ENCODE measurements at places on chromosomes 2 and 18.

GRCh38 chr18:55654986-55655385 is 67.0 kb upstream of the TCF4 start:
- no peak for DNase-seq

DNA sequence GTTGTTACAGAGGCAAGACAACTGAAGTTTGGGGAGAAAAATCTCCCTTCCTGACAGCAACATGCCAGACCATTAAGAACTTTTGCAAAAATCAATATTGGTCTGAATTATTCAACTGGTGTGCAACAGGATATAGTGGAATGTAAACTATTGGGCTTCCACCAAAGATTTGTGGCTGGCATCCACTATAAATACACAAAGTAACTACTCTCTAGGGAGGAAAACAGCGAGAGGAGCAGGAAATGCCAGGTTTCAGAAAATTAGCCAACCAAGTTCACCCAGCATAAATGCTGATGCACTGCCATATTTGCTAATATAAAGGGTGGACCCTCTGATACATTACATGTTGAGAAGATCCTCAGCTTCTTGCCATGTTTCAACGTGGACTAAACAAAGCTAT is 267.6 kb upstream of the LYPD1 start:
- DNase-seq = no peak

DNA sequence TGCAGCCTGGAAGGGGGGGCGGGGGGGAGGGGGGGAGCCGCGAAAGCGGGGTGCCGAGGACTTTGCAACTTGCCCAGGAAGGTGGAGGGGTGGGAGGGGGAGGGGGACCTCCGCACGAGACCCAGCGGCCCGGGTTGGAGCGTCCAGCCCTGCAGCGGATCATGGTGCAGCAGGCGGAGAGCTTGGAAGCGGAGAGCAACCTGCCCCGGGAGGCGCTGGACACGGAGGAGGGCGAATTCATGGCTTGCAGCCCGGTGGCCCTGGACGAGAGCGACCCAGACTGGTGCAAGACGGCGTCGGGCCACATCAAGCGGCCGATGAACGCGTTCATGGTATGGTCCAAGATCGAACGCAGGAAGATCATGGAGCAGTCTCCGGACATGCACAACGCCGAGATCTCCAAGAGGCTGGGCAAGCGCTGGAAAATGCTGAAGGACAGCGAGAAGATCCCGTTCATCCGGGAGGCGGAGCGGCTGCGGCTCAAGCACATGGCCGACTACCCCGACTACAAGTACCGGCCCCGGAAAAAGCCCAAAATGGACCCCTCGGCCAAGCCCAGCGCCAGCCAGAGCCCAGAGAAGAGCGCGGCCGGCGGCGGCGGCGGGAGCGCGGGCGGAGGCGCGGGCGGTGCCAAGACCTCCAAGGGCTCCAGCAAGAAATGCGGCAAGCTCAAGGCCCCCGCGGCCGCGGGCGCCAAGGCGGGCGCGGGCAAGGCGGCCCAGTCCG is 540 bp downstream of the SOX11 start:
- no peak for DNase-seq

GRCh38 chr2:79876430-79876829 is 363.6 kb downstream of the CTNNA2 start:
- no peak for DNase-seq

GRCh38 chr2:107731435-107731834 is 95.3 kb upstream of the RGPD4 start:
- no peak for DNase-seq

GRCh38 chr2:199848389-199849130 is 2.4 kb downstream of the FTCDNL1 start:
- no peak for DNase-seq

GRCh38 chr2:180553094-180553715 is 427.2 kb upstream of the UBE2E3 start:
- no peak for DNase-seq

DNA sequence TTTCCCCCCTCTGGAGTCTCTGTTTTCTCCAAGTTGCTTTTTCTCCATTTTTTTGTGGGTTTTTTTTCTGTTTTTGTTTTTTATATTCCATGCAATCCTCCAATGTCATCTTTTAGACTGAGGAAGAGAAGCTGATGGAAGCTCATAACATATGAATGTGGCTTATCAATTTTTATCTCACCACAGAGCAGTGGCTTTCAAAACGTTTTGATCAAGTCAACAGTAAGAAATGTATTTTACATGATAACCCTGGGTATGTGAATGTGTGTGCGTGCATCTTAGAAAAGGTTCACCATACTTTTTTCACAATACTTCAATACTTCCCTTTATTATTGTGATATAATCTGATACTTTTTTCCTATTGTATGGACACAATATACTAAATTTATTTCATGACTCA is 64.6 kb upstream of the CDCA7 start:
- no peak for DNase-seq

DNA sequence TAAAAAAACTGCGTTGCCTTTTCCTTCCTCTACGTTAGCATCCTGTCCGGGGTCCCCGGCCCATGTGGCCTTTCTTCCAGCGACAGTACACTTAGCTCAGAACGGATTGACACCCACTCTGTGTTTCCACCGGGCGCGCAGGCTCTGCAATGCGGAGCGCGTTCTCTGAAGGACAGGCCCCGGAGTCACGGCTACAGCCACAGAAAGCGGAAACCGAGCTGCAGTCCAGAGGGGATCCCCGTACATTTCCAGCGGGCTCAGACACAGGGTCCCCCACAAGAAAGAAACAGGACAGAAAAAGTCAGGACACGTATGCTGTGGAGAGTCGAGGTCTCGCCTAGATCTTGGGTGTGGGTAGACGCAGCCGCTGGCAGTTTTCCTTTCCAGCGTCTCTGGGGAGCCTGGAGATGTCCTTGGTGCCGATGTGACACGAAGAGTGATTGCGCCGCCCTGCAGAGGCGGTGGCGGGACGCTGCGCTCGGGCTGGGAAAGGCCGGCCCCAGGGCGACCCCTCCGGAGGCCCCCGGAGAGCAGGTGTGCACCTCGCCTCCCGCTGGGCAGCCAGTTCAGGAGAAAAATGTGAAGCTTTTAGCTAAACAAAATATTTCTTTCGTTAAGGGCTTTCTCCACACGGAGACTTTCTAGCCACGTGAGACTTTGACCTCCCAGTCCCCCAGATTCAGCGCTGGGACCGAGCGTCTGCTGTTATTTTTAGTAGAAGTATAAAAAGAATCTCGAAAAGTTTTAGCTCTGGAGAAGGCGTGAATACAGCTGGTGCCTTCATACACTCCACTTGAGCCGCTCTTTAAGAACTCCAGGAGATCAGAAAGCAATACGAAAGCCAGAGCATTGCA is 1.3 kb upstream of the ACKR3 start:
- no peak for DNase-seq

- no peak for DNase-seq
Measured at GRCh38 chr18:55346961-55347740, 240.8 kb downstream of the TCF4 start.

DNA sequence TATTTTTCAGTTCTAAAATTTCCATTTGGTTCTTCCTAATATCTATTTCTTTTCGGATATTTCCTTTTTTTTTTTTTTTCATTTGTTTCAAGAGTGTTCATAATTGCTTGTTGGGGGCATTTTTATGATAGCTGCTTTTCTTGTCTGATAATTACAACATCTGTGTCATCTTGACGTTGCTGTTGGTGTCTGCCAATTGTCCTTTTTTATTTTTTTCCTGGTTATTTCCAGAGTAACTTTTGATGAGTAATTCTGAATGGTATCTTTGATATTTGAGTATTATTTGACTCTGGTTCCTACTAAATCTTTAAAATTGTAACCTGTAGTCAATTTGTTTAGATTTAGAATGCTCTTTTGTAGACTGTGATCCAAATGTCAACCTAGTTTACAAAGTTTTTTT is 51.3 kb upstream of the CHRNA1 start:
- DNase-seq = no peak

DNA sequence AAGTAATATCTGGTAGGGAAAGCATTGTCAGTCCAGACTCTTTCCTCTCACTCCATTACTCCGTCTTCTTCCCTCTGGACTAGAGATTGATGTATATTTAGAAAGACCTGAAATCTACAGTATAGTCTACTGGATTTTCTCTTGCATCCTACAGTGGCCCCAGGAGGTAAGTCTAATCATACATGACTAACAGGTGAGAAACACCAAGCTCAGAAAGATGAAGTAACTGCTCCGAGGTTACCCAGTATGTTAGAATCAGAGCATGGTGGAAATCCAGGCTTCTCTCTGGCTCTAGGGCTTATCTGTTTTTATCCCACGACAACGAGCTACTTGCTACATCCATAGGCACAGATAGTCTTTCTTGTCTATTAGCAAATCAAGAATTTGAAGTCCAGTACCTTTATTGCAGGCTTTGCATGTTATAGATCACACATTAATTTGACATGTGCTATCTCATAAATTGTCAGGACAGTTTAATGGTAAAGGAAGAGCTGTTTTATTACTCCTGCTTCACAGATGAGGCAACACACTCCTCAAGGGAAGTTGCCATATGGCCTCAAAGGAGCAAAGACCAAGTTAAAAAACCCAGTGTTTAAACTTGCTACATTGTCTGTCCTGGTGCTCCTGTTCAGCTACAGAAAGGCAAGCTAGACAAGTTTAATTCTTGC is 484.3 kb downstream of the THSD7B start:
- DNase-seq = no peak

DNA sequence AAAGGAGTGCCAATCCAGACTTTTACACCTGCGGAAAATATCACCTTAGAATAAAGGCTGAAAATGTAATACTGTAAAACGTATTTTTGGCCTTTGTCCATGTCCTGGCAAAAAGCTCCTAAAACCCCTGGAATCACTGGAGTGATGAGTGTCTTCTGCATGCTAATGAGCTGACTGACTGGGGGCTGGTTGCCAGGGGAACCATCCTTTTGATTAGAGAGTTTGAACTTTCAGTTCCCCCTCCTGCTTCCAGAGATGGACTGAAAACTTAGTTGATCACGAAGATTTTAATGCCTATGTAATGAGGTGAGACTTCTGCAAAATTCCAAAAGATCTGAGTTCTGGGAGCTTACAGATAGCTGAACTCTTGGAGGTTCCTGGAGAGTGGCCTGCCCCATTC is 20.5 kb downstream of the PUM2 start:
- DNase-seq = no peak

- no peak for DNase-seq
Measured at GRCh38 chr2:206958261-206958660, 18.9 kb downstream of the CPO start.

DNA sequence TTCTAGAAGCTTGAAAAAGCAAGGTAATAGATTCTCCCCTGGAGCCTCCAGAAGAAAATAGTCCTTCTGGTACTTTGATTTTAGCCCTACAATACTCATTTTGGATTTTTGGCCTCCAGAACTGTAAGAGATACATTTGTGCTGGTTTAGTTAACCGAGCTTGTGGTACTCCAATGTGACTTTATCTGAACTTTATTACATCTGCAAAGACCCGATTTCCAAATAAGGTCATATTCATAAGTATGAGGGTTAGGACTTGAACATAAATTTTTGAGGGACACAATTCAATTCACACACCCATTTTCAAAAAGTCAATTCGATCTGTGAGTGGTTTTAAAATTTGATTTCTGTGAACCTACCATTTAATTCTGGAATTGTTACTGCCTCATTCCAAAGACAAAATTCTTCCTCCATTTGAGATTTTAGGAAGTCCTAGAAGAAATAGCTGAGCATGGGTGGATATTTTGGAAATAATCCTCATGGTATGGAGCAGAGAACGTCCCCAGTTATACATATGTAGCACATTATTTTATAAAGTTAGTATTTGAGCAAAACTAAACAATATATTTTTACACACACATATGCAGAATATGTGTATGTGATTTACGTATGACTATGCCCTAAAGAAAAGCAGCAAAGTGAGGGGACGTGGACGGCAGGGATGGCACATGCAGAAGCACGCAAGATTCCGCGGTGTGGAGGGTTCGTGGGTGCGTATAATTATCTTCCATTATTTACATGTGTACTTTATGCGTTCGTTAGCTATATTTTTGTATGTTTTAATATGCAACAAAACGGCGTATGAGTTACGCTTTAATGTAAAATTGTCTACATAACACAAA is 905 bp upstream of the NUP35 start:
- no peak for DNase-seq

DNA sequence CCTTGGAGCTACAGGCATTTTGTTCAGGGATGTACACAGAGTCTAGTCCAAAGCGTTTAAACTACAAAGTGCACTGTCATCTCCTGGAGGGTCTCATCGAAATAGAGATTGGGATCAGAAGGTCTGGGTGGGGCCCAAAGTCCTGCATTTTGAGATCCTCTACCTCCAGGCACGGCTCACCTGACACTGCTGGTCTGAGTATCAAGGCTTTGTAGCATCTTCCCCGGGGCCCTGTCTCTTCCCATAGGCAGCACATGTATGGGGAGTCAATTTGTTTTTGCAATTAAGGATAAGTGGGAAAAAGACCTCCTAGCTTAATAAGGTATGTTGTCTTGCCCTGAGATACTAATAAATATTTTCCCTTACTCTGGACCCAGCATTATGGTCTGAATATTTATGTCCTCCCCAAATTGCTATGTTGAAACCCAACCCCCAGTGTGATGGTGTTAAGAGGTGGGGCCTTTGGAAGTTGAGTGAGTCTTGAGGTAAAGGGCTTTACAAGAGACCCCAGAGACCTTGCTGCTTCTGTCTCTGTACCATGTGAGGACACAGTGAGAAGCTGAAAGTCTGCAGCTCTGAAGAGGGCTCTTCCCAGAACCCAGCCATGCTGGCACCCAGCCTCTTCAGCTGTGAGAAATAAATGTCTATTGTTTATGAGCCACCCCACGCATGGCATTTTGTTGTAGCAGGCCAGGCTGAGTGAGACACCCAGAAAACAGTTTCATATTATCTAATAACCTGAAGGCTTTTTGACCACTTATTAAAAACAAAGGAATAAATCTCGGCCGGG is 258.7 kb upstream of the HS6ST1 start:
- DNase-seq = no peak

GRCh38 chr2:12929758-12930157 is 213.0 kb downstream of the TRIB2 start:
- no peak for DNase-seq

DNA sequence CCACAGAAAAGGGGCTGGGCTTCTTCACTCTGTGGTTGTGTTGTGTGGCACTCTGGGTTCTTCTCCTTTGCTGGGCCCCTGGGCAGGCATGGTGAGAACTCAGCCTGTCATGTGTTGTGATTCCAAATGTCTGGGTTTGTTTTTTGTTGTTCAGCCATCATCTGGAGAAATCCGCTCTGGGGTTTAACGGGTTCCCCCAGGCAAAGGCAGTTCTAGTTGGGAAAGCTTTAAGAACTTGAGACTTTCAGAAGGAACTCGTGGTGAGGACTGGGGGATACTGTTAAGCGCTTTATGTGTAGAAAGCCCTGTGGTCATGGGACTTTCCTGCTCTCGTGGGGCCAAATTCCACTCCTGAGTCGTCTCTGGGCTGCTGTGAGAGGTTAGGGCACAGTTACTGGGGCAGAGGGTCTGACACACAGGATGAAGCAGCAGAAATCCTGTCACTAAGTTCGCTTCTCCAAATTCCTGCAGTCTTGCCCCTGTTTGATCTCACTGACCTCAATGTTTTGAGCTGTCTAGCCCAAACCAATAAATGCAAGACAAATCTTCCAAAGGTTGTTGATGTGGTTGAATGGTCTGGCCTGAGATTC is 87.7 kb downstream of the RAPGEF4 start:
- DNase-seq = no peak

Data from activated naive CD8-positive, alpha-beta T cell treated with anti-CD3 and anti-CD28 coated beads, Interleukin-2, amount 50 U/mL, for 16 hours (primary cell).